Hematopoietic multipotent progenitor cell treated with erythropoietin and hydrocortisone succinate and interleukin-3 and kit ligand, for 4 days (in vitro differentiated cells): ENCODE measurements at places on chromosomes 4 and X.
A peak's percentile ranks its signal among the peaks of the same experiment; 100 is the strongest.

- no peak for DNase-seq
Measured at GRCh38 chr4:38313175-38313574, 350.8 kb upstream of the KLF3 start.

DNA sequence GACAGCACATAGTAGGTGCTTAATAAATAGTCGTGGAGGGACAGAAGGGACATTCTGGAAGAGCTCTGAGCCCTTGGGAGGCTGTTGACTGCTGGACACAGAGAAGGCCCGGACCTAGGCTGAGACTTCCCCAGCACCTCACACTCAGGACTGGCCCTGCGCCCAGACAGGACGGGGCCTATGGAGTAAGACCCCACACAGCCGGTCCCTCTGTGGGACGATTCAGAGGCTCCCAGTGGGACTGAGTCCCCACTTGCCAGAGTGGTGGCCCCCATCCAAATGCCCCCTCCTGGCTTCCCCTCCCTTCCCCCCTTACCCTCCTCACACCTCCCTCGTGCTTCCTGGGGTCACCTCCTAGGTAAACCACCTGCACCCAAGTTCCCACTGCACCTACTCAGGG is 8.9 kb downstream of the ABLIM2 start:
- DNase-seq, result no peak

GRCh38 chrX:47748576-47748975 is 88.1 kb upstream of the ZNF81 start:
- DNase-seq, result no peak

GRCh38 chr4:122783301-122784215 is 43.1 kb upstream of the FGF2 start:
- DNase-seq, result peak; percentile 80

GRCh38 chr4:59818656-59819055 is 1381.5 kb upstream of the ADGRL3 start:
- DNase-seq, result peak; percentile 77

GRCh38 chr4:88101165-88101564 is 57.3 kb downstream of the ABCG2 start:
- peak; percentile 71 for DNase-seq

GRCh38 chr4:175747250-175747649 is 64.8 kb downstream of the GPM6A start:
- no peak for DNase-seq

GRCh38 chrX:69389101-69389501 is 115.0 kb upstream of the NALF2 start:
- no peak for DNase-seq

DNA sequence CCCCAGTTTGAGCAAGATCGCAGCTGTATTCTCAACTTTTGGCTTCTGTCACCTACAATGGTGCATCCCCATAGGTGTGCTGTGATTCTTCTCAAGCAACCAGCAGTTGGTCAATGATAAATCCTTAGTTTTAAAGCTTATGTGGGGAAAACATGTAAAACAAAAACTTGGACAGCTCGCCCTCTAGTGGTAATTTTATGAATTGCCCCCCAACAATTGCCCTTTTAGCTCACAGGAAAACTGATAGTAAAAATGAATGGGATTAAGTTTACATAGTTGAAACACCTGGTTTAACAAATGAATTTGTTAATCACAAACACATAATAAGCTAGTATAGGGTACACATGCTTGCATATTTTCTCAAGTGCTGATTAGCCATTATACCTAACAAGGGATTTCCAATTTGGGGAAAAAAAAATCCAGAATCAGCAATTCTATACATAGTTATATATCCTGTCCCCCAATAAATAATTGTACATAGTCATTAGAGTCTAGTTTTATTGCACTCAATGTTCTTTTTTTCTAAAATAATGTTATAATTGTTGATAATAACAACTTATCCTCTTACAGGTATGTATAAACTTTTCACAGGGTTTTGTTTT is 30.1 kb downstream of the TEX13A start:
- peak; percentile 42 for DNase-seq

DNA sequence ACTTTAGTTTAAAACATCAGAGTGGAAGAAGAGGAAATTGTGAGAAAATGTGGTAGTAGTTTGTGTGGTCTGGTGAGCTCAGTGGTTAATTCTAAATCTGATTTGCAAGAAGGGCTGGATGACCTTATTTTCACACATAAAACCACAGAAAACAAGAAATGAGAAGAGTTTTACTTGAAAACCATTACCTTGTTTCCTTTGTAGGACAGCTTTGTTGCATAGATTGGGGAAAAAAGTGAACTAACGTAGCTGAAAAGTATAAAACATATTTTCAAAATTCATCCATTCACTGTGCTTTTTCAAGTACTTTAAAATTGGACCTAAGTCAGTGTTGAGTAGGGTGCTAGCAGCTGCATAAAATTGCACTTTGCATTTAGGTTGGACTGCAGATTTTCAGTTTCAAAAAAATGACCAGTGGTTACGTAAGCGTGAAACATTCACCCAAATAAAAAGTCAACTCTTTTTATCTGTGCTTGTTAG is 211.3 kb downstream of the ARHGAP10 start:
- peak; percentile 60 for DNase-seq

- peak; percentile 18 for DNase-seq
Measured at GRCh38 chrX:50183891-50184290, 16.9 kb downstream of the AKAP4 start.

GRCh38 chrX:18290200-18290599 is 64.3 kb downstream of the SCML2 start:
- DNase-seq, result no peak

GRCh38 chr4:176902710-176903323 is 110.1 kb upstream of the VEGFC start:
- DNase-seq, result peak; percentile 33

- no peak for DNase-seq
Measured at GRCh38 chrX:70553516-70553915, 108.9 kb downstream of the DLG3 start.

DNA sequence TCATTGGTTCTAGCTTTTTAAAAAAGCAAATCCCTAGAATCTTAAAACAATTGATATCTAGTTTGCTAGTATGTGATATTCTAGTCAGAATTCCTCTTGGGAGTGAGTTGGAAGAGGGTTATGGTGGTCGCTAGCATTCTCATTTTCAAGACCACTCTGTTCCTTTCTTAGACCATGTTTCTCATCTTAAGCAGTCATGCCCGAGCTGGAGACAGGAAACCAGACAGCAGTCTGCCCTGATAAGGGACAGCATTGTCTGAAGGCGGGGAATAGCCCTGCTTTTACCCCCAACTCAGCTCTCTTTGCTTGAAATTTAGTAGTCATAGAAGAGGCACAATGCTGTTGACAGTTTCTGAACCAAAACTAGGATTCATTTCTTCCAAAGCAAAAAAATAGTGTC is 5.2 kb downstream of the KLF3 start:
- DNase-seq, result peak; percentile 91

GRCh38 chr4:100299046-100299840 is 109.0 kb upstream of the DDIT4L start:
- no peak for DNase-seq

DNA sequence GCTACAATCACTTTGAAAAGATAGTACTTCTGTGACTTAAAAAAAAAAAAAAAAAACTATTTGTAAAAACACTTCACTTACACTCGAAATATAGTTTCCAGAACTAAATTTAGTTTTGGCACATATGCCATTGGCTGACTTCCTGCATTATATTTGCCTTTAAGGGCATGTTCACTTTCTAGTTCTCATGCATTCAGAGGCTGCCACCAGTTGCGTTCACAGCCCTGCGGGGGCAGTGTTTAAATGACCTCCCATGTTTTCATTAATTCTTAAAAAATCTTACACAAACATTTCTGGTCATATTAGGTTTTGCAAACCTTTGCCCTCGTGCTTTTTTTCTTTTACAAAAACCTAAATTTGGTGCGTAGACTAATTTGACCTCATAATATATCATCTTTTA is 12.4 kb upstream of the ARHGAP6 start:
- peak; percentile 7 for DNase-seq
